ENCODE measurements at places on chromosomes 4 and X.

GRCh38 chrX:65994519-65995506 lies 45.1 kb downstream of the VSIG4 start:
- DNase-seq, result no peak

DNA sequence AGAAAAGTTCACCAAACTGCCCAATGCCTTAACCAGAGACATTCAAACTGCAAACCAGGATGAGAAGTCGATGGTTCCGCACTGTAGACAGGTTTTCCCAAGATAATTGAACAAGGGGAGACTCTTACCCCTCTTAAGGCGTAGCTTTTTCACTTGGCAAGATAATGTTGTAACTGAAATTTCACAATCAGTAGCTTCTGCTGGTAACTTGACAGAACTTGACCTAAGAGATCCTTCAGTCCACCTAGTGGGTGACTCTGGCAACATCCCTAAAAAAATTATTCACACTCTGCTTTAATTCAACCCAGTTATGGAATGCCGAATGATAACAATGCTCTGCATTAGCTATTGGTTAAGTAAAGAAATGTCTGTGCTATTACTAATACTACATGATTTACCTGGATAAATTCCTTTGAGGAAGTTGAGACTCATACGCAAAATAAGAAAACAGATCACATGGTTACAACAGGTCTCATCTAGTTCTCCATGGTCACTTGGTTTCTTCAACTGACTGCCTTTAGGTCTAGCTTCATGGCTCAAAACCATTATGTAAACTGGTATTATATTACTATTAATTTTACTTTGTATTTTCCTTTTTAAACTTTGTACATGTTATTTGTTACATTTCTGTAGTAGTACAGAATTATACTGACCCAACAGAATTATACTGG lies 9.1 kb downstream of the ELF2 start:
- DNase-seq, result no peak

- no peak for DNase-seq
Measured at GRCh38 chrX:446245-446644, 59.5 kb upstream of the PPP2R3B start.

- DNase-seq, result no peak
Measured at GRCh38 chr4:6847178-6847577, 62.4 kb upstream of the TBC1D14 start.

GRCh38 chr4:95825546-95825945 lies 14.3 kb upstream of the PDHA2 start:
- no peak for DNase-seq

DNA sequence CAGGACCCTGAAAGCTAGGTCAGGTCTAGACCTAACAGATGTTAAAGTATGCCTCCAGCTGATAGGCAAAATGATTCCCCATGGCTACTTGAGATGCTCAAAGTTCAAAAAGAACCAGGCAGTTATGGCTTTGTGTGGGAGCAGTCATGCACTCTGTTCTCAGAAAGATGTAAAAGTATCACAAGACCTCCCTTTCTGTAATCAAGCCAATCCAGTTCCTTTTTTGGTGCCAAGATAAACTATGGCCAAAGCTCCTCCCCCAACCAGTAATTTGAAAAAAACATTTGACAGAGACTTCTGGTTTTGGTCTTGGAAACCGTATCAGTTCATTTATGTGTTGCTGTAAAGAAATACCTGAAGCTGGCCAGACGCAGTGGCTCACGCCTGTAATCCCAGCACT lies 340.9 kb downstream of the CHIC1 start:
- DNase-seq, result no peak

GRCh38 chr4:155552180-155552579 lies 114.5 kb upstream of the GUCY1A1 start:
- DNase-seq, result no peak

DNA sequence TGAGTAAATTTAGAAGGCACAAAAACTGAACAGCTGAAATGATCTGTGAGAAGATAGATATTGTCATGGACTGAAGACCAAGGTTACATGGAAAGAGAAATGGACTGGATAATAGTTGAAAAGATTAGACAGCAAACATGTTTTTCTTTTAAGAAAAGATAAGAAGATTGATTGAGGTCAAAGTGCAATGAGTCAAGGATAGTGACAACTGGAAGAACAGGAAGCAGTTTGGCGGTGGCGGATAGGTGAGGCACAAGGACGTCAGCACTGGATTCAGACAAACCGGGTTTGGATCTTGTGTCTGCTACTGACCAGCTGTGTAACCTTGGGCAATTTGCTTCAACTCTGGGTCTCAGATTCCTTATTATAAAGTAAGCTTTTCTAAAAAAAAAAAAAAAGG lies 2.0 kb upstream of the HPGD start:
- no peak for DNase-seq

- no peak for DNase-seq
Measured at GRCh38 chr4:124433044-124433443, 279.5 kb downstream of the ANKRD50 start.

GRCh38 chr4:98148856-98149255 lies 5.6 kb upstream of the STPG2 start:
- DNase-seq, result peak; percentile 13

DNA sequence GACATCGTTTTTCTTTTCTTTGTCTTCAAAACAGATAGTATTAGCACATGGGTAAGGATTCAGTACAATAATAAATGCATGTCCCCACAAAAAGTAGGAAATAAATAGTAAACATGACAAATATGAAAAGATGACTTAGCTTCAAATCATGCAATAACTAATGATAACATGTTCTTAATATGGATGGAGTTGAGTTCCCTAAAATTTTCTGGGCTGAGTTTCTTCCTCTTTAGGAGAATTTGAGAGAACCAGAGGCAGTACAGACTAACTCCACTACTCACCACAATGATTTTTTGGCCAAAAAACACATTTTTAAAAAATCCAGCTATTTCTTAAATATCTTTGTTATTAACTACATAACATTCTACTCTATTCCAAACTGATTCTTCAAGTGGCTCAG lies 432.3 kb upstream of the HS3ST1 start:
- no peak for DNase-seq

- peak; percentile 12 for DNase-seq
Measured at GRCh38 chr4:37767546-37767945, 58.9 kb upstream of the PGM2 start.

- DNase-seq, result no peak
Measured at GRCh38 chrX:95040104-95040503, 1366.1 kb downstream of the FAM133A start.

- DNase-seq, result no peak
Measured at GRCh38 chr4:185247151-185247550, 37.8 kb downstream of the SNX25 start.

DNA sequence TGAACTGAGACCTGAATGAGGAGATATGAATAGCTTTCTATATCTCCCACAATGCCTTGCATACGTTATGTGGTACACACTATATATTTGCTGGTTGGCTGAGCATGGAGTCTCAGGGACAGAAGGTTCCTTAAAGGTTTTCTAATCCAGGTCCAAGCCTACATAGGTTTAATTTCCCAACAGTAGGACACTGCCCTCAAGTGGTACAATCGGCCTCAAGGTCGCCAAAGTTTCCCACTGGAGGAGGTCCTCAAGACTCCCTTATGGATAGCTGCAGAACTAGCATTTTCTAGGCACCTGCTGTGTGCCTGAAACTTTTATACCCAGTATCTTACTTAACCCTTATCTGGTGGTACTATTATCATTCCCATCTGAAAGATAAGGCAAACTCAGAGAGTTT lies 21.0 kb upstream of the EFNB1 start:
- no peak for DNase-seq

GRCh38 chr4:40216622-40217366 lies 20.0 kb downstream of the RHOH start:
- no peak for DNase-seq

DNA sequence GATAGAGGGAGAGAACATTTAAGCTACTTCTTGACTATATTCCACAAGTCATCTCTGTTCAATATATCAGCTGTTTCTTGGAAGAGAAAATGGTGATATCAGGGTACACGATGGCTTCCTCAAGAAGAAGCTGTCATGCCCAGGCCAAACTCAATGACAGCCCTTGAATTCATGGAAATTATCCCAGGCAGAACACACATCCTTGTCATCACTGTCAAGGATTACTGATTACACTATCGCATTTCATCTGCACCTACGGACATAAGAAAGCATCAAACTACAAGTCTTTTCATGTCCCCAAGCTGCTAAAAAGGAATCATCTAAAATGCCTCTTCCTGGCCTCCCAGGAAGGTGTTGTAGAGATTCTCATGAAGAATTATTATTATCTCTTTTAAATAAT lies 165.2 kb upstream of the SLC7A11 start:
- no peak for DNase-seq

DNA sequence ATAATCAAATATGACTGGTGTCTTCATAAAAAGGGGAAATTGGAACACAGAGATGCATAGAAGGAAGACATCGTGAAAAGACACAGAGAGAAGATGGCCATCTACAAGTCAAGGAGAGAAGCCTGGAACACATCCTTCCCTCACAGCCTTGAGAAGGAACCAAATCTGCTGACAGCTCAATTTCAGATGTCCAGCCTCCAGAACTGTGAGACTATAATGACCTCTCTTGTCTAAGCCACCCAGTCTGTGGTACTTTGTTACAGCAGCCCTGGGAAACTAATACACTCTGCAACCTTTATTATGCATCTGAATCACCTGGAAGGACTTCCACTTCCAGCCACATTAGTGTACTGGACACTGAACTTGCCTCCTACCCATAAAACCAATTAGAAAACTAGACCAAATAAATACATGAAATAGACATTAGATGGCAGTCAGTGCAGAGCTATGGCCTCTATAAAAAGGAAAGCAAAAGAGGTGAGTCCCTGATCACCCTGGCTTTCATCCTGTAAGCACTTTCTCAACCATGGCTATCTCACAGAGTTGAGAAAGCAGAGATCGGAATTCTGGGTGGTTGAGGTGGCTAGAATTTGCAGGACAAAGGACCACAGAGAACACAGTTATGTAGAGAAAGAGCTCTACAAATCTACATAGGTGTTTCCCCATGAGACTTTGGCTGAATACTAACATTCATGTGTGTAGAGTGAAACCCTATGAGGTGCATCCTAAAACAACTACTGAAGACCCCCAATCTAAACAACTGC lies 25.7 kb downstream of the GAB3 start:
- no peak for DNase-seq

- DNase-seq, result no peak
Measured at GRCh38 chrX:71664889-71665491, 2.4 kb upstream of the LOC101059915 start.

DNA sequence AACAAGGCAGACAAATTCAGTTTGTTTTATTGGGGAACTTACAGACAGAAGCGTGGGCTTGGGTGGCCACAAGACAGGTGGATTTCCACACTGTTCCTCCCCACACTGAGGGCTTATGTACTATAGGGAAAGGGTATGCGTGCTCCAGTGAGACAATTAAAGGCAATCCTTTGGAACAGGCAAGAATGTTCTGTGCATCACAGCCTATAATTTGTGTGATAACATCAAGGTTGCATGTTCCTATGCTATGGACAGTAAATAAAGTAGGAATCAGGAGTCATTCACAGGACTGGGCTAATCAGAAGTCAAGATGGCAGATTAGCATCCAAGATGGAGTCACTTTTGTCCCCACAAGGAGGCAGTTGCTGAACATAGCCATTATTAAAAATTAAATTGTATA lies 84.6 kb upstream of the TRIM2 start:
- no peak for DNase-seq

DNA sequence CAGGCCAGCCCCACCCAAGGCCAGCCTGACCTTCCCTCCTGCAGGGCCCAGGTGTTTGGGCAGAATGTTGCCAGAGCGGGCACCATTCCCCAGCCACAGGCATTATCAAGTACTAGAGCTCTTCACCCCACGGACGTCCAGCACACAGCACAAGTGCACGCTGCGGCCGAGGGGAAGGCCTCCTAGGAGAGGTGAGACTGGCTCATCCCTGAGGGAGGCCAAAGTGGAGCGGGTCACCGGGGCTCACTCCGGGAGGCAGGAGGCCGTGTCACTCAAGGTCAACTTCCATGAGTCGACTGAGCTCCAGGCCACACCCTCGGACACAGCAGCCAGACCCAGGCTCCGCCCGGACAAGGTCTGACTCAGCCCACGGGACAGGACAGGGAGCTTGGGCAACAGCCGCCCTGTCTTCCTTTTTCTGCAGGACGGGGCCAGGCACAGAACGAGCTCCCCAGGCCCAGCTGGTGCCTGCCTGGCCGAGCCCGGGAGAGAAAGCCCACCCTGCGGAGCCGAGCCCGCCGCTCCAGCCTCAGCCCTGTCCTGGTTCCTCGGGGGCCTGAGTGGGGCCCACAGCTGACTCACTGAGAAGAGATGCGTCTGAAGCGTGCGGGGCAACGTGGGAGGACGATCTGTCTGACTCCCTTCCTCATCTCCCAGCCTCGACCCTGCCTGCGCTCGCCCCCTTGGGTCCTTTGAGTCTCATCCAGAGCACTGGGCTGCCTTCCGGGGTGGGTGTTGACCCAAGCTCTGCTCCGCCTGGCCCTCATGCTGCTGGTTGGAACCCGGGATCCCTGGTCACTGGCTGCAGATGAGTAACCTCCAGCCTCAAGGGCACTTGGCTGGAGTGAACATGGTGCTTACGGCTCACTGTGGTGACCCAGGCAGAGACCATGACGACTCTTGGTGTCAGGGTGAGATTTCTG lies 1.6 kb downstream of the SLC49A3 start:
- DNase-seq, result no peak

DNA sequence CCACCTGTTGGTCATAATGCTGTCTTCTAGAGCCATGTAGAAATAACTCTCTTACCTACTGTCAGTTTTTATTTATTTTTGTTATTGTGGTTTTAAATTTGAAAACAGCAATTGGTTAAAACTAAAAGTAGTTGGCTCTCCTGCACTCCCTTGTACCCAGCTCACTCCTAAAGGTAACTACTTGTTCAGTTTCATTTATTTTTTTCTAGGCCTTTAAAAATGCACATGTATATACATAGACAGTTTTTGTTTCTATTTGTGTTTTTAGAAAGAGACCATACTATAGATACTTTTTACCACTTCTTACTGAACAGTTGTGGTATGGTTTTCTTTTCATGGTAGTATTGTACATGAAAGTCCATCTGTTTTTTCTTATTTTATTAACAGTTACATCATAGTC lies 16.8 kb downstream of the SMAD1 start:
- DNase-seq, result no peak

DNA sequence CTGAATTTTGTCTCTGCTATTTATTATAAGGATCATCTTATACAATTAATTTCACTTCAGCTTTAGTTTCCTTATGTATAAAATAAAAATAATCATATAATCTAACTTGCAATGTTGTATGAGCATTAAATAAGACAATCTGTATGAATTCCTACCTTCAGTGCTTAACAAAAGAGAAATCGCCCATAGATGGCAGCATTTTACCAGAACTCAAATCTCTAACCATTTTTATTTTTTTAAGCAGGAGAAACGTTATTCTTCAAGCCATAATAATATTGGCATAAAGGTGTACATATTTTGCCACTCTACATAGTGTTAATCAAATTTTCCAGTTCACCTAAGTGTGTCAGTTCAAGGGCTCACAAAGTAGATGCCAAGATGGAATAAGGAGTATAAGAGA lies 78.8 kb downstream of the TMEM47 start:
- DNase-seq, result no peak

GRCh38 chrX:133674726-133675470 lies 259.6 kb upstream of the GPC4 start:
- no peak for DNase-seq

- DNase-seq, result no peak
Measured at GRCh38 chr4:107693132-107693531, 26.9 kb downstream of the PAPSS1 start.

Data from NCI-H1417 treated with DMSO at 0.1 percent for 48 hours (cell line).